ENCODE measurements at places on chromosomes 5 and 9.
A peak's percentile ranks its signal among the peaks of the same experiment; 100 is the strongest.

GRCh38 chr5:66306105-66306843, 162.2 kb downstream of the SREK1 start:
- peak; percentile 4 for DNase-seq

GRCh38 chr5:60207040-60207439, 313.5 kb upstream of the PDE4D start:
- DNase-seq, result no peak

DNA sequence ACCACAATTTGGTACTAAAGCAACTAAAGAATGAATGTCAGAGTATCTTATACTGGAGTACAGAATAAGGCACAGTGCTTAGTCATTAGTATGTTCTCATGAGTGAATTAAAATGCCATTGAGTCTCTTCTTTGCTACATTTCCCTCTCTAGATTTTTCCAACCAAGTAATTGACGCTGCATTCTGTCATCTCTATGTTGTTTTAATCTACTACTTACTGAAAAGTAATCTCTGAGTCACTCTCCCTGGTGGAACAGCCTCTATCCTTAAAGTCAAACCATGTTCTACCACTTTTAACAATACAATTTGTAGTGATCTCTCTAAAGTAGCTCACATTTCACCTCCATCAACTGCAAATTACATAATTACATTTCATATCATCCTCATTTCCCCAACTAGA, 495.1 kb downstream of the CDH18 start:
- DNase-seq, result no peak

GRCh38 chr9:95438561-95439357, 78.0 kb downstream of the PTCH1 start:
- no peak for DNase-seq

All from substantia nigra (tissue), 51 donors.